ENCODE measurements at places on chromosomes 12 and 14.

GRCh38 chr12:69685810-69686209 is 13.3 kb downstream of the BEST3 start:
- DNase-seq = no peak

- no peak for DNase-seq
Observed at GRCh38 chr12:58202933-58203718, 261.8 kb downstream of the ATP23 start.

GRCh38 chr12:94193168-94193567 is 44.8 kb downstream of the PLXNC1 start:
- DNase-seq = no peak

- DNase-seq = no peak
Observed at GRCh38 chr12:129404556-129404955, 499.3 kb downstream of the TMEM132D start.

GRCh38 chr12:75553398-75553797 is 42.0 kb upstream of the KRR1 start:
- DNase-seq = no peak

All from amniotic stem cell (primary cell).